Activated T-helper 1 cell treated with Interleukin-2 at 50 U/mL for 16 hours (primary cell): ENCODE measurements at places on chromosomes 4 and X.

- no peak for DNase-seq
Observed at GRCh38 chr4:55078987-55079386, 46.4 kb downstream of the KDR start.

DNA sequence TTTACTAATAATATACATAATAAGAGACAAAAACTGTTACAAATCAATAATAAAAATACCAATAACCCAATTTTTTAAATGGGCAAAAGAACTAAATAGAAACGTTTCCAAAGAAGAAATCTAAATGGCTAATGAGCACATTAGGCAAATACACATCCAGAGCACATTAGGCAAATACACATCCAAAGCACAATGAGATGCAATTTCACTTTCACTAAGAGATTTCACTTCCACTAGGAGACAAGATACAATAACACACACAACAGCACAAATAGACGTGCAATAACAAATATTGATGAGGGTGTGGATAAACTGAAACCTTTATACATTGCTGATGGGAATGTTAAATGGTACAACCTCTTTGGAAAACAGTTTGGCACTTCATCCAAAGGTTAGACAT, 250.7 kb downstream of the ARAP2 start:
- DNase-seq: no peak

DNA sequence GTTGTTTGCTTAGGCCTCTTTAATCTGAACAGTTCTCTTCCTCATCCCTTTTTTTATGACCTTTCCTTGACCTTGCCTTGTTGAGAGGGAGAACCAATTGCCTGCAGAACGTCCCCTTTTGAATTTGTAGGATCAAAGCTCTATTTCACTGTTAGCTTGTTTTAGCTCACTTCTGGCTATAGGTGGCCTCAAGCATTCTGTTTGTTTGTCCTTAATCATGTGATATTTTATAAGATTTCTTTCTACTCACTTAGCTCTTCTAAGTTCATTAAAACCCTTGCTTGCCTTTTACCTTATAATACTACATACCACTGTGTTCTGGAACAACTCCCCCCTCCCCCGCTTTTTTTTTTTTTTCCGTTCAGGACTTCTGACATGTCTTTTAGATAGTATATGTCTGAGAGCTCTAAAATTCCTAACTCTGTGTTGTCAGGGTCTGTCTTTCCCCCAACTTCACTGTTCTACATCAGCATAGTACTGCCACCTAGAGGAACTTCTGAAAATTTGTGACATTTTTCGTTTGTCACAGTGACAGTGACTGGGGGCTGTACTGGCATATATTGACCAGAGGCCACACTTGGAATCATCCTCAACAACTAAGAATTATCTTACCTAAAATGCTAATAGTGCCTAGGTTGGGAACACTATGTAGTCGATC, 128.5 kb downstream of the LARP7 start:
- DNase-seq: no peak

DNA sequence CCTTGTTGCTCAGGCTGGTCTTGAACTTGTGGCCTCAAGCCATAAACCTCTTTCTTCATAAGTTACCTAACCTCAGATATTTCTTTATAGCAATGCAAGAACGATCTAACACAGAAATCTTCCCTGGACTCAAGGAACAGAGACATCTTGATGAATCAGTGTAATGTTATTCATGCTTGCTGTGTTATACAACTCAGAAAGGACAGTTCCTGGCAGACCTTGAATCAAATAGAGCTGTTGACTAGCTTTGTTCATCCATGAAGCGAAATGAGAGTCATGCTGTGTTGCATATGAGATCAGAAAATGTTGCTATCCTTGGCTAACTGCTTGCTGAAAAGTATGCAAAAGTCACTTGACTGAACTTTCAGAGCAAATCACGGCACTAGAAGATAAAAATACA, 72.6 kb upstream of the ARHGAP24 start:
- no peak for DNase-seq

GRCh38 chrX:45715748-45716147, 515.1 kb upstream of the DIPK2B start:
- DNase-seq: no peak

GRCh38 chrX:119646515-119646914, 40.3 kb upstream of the NKRF start:
- DNase-seq: no peak

- DNase-seq: no peak
Observed at GRCh38 chrX:145848448-145848847, 30.8 kb downstream of the SLITRK2 start.

DNA sequence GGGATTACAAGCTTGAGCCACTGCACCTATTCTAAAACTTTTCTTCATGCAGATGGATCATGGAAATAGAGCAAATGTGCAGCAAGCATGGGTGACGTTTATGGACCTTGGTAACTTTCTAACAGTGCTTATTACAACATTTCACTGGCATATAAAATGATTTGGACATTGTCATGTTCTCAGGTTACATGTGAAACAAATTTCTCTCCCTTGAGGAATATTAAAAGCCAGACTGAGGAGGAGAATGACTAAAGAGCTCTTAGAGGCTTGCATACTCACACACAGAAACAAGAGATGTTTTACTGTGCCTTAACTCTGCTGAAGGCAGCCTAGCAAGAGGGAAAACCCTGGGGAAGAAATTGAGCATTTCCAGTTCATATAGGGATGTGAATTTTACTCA, 38.6 kb upstream of the GPR101 start:
- DNase-seq: no peak

- no peak for DNase-seq
Observed at GRCh38 chrX:41630091-41630490, 58.7 kb upstream of the GPR34 start.

- no peak for DNase-seq
Observed at GRCh38 chr4:4555916-4556315, 14.1 kb upstream of the STX18 start.

GRCh38 chrX:3962511-3963311, 249.3 kb upstream of the PRKX start:
- no peak for DNase-seq

DNA sequence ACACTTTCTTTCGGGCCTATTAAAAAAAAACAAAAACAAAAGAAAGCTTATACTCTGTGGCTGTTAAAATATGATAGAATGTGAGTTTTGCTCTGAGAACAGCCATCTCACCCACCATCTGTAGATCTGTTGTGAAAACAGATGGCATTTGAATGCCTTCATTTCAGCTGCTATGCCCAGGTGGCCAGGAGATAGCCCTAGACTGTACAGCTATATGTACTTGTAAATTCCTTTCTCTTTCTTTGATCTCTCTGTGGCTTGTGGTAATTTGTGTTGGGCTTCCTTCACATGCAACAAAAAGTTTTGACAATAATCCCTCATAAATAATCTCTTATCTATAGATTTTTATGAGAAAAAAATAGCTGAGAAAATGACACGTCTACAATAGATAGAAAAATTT, 38.1 kb downstream of the PNPLA4 start:
- DNase-seq: no peak
